Right atrium auricular region (tissue), 2 donors: ENCODE measurements at places on chromosomes 4 and X.

DNA sequence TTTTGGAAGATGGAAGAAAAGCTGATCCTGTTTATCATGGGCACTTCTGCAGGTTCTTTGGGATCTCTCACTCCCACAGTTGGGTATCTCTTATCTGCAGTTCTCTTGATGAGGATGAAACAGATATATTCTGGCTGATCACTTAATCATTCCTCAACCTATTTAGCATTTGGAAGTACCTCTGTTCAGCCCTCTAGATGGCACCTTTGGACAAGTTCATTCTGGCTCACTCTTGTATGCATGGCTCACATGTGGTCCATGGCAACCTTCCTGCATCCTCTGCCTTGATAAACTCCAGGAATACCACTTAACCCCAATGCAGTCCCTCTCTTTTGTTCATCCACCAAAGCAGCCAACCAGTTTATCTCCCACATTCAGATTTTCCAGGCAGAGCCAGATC, 74.2 kb downstream of the SMARCA5 start:
- no peak for DNase-seq
- no peak overlapping the region for H3K4me3 ChIP-seq
- H3K36me3 ChIP-seq, result no peaks in the 10 kb centered on the region
- no peaks in the 10 kb centered on the region for H3K4me1 ChIP-seq
- H3K27ac ChIP-seq, result no peak overlapping the region
- no peaks in the 10 kb centered on the region for H3K27me3 ChIP-seq

- no peak overlapping the region for H3K4me3 ChIP-seq
- no peaks in the 10 kb centered on the region for H3K27me3 ChIP-seq
- no peak overlapping the region for H3K27ac ChIP-seq
- DNase-seq, result no peak
- no peaks in the 10 kb centered on the region for H3K4me1 ChIP-seq
Measured at GRCh38 chr4:31237233-31237632, 517.1 kb downstream of the PCDH7 start.

DNA sequence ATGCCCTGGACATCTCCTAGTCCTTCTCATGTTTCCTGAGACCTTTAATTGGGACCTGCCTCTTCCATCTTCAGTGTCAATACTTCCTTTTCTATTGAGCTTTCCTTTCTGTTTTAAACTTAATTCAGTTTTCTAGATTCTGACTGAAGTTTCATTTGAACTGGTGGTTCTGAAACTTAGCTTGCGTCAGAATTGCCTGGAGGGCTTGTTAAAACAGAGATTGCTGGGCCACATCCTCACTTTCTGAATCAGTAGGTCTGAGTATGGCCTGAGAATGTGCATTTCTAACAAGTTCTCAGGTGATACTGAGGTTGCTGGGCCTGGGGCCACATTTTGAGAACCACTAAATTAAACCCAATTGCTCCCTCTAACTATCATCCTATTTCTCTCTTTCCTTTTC, 152.1 kb upstream of the DGKK start:
- H3K27me3 ChIP-seq, result no peaks in the 10 kb centered on the region
- H3K36me3 ChIP-seq, result no peaks in the 10 kb centered on the region
- H3K27ac ChIP-seq, result no peak overlapping the region
- DNase-seq, result no peak
- no peaks in the 10 kb centered on the region for H3K4me1 ChIP-seq

- no peak for DNase-seq
- no peak overlapping the region for H3K4me3 ChIP-seq
- H3K36me3 ChIP-seq, result no peaks in the 10 kb centered on the region
- no peaks in the 10 kb centered on the region for H3K4me1 ChIP-seq
Measured at GRCh38 chr4:77921701-77922100, 59.1 kb downstream of the MRPL1 start.

GRCh38 chr4:128134925-128135324, 73.8 kb downstream of the LARP1B start:
- DNase-seq, result no peak
- no peaks in the 10 kb centered on the region for H3K36me3 ChIP-seq
- H3K27ac ChIP-seq, result no peak overlapping the region
- no peaks in the 10 kb centered on the region for H3K27me3 ChIP-seq
- H3K4me3 ChIP-seq, result no peak overlapping the region

GRCh38 chr4:17385403-17385802, 126.5 kb downstream of the QDPR start:
- H3K4me3 ChIP-seq, result no peak overlapping the region
- H3K4me1 ChIP-seq, result no peaks in the 10 kb centered on the region
- no peak for DNase-seq
- H3K36me3 ChIP-seq, result no peaks in the 10 kb centered on the region

DNA sequence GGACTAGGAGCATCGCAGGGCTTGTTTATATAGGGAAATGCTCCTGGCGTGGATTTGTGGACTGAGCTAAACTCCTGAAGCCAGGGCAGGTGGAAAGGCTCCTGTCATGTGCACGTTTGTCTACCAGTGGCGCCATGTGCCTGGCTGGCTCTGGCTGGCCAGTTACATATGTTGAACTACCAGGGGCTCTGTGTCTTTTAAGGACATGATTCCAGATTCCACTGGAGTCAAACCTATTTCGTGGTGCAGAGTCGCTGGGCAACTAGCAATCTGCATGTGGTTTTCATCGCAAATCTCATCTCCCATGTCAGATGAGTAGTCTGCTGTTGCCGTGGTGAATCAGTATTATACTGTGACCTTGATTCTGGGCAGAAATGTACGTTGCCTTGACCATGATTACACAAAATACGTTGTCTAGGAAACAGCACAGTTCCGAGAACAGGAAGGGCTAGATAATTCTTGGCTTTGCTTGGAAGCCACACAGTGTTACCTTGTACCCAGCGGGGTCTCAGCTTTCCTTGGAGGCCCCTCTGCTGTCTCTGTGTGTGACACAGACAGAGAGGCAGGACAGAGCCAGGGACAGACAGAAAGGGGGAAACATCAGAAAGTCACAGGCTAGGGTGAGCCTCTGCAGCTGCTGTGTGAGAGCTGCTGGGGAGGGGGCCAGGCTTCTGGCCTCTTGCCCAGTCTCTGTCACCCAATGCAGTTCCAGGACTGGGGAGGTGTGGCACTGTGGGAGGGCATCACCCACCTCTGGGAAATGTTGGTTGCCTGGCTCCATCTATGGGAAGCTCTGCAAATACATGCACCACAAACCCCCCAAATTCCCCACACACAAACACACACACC, 19.2 kb downstream of the PNMA6E start:
- no peak overlapping the region for H3K27ac ChIP-seq
- DNase-seq, result no peak
- H3K27me3 ChIP-seq, result no peaks in the 10 kb centered on the region

DNA sequence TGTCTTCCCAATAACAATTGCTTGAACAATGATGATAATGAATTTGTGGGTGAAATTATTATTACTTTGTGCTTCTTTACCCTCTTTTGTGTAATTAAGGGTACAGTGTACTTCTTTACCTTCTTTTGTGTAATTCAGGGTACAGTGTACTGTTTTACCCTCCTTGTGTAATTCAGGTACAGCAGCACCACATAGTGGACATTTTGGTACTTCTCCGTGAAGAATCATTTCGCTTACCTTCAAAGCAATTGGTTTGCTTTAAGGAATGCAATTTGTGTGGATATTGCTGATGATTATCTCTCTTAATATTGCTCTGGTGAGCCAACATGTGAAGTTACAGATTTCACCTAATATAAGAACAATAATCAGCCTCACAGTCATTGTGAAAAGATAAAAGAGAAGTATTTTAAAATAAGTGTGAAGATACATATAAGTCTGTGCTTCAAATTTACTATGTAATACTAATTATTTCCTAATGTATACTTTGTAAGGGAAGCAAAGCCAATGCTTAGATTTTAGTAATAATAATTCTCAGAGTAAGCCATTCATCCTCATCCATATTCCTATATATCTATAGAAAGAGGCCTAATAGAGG, 27.2 kb upstream of the SEC24B start:
- H3K36me3 ChIP-seq, result no peaks in the 10 kb centered on the region
- H3K4me3 ChIP-seq, result no peak overlapping the region
- no peaks in the 10 kb centered on the region for H3K27me3 ChIP-seq

GRCh38 chr4:24054910-24055309, 165.1 kb upstream of the PPARGC1A start:
- H3K27me3 ChIP-seq, result no peaks in the 10 kb centered on the region
- no peak overlapping the region for H3K27ac ChIP-seq
- DNase-seq, result no peak
- no peaks in the 10 kb centered on the region for H3K36me3 ChIP-seq
- H3K4me1 ChIP-seq, result no peaks in the 10 kb centered on the region

DNA sequence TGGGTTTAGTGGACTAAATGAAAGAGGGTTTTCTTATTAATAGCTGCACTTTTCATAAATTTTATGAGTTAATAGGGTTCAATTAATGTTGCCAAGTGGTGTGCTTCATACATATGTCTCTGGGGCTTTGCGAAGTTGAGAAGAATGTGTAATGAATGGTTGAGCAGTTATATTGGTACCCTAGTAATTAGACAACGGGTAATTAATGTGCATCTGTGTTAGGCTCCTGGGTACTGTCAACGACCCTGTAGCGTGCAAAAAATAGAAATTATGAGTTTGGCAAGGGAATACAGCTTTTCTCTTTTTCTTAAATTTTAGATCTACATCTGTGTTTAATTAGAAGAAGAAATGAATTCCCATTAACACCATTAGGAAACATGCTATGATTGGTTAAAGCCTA, 1027.7 kb downstream of the ARAP2 start:
- no peaks in the 10 kb centered on the region for H3K4me1 ChIP-seq
- H3K4me3 ChIP-seq, result no peak overlapping the region
- no peak for DNase-seq

DNA sequence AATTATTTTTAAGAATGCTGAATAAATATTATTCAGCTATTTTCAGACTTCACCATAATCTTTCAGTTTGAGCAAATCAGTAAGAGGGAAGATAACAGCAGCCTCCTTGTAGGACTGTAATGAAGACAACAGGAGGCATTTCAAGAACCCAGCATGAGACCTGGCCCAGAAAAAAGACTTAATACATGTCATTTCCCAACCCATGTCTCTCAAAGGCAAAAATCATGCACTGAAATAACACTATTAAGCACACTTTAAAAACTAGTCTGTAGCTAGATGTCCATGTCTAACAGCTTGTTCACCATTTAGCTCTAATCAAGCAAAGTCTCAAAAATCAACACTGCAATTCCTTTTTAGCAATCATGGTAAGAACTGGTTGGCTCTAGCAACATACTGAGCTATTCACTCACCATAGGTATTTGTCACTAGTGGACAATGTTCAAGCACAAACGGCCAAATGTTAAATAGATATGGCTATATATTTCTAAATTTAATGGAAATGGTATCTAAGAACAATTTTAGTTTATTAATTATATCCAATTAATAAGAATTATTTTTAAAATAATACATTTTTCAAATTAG, 109.9 kb downstream of the WDFY3 start:
- H3K27ac ChIP-seq, result no peak overlapping the region

GRCh38 chrX:9885150-9885549, 82.0 kb upstream of the CLDN34 start:
- DNase-seq, result no peak
- H3K4me1 ChIP-seq, result no peaks in the 10 kb centered on the region
- no peak overlapping the region for H3K4me3 ChIP-seq
- H3K27me3 ChIP-seq, result no peaks in the 10 kb centered on the region
